Substantia nigra (tissue), 51 donors: ENCODE measurements at places on chromosomes 7 and 10.

DNA sequence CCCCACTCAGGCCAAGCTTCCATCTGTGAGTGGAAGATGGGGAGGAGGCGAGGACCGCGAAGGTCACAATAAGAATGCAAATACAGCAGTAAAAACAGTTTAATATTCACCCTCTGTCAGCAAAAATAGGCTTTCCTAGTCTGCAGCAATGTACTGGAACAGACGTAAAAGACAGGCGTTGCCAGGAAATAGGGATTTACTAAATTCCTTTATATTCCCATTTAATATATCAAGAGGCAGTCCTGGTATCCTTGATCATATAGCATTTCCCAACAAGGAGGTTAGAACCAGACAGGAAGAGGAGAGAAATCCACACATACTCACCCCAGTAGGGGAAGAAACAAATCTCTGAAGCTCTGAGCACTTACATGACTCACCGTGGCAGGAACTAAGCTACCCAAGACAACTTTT lies 1054.9 kb upstream of the C7orf33 start:
- no peak for DNase-seq

GRCh38 chr10:131041031-131041430 lies 270.5 kb downstream of the TCERG1L start:
- DNase-seq, result no peak

- DNase-seq, result no peak
These were observed 33.6 kb downstream of the CNTNAP2 start for GRCh38 chr7:146150153-146150552.

DNA sequence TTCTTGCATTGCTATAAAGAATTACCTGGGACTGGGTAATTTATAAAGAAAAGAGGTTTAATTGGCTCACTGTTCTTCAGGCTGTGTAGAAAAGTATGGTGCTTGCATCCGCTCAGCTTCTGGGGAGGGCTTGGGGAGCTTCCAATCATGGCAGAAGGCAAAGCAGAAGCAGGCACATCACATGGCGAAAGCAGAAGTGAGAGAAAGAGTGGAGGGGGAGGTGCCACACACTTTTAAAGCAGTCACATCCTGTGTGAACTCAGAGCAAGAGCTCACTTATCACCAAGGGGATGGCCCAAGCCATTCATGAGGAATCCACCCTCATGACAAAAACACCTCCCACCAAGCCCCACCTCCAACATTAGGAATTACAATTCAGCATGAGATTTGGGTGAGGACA lies 303.5 kb downstream of the OTUD1 start:
- DNase-seq, result no peak

- no peak for DNase-seq
These were observed 49.3 kb downstream of the EEPD1 start for GRCh38 chr7:36202398-36202797.
